GM06990 (cell line): ENCODE measurements at places on chromosomes 6 and 20.

GRCh38 chr6:21053612-21054011 lies 519.4 kb downstream of the CDKAL1 start:
- no peak for DNase-seq

DNA sequence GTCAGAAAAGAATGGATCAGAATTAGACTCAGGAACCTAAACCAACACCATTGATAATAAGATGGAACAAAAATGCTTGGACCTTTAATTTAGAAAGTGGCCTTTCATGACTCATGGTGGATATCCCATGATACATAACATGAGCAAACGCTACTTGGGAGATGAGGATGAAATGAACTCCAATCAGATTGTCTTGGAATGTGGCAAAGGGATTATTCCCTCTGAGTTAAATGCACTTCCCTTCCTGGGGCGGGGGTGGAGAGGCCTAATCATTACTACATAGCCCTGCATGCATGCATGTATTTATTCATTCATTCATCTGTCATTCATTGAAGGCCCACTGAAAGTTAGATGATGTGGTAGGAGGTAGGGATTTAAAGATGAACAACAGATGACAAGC lies 174.0 kb downstream of the AIG1 start:
- DNase-seq = no peak

GRCh38 chr20:23386304-23387117 lies 24.5 kb downstream of the GZF1 start:
- no peak for DNase-seq

DNA sequence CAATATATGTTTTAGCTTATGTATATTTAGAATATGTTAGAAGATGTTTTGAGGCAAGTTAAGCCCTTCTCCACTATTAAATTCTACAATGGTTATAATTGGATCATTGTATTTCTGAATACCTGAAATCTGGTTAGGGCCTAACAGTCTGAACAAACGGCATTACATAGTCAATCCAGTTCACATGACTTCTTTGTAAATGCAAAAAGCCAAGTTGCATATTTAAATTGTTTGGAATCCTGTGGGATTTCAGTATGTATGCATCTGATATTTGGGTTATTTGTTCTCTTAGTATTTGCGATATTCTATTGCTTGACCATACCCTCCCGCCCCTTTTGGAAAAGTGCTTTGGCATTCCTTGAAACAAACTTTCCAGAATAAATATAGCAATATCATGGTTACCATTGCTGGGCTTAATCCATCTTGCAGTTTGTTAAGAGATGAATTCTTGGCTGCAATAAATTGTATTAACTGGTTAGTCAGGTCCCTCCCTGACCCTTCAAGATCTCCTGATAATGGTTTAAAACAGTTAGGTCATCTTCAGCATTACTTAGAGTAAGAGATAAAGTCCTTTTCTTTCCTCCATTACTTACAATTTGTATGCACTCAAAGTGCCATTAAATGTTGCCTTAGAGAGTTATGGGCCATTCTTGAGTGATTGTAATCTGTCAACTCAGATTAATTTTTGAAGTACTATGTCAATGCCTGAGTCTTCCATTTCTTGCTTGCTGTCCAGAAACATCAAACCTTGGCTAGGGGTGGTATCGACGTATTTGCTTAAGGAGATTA lies 36.5 kb downstream of the LRRC1 start:
- DNase-seq = no peak

GRCh38 chr6:34132486-34133185 lies 13.3 kb downstream of the GRM4 start:
- DNase-seq = no peak

- no peak for DNase-seq
These were observed 49.2 kb downstream of the GMDS start for GRCh38 chr6:2196079-2196679.

- no peak for DNase-seq
These were observed 5.6 kb upstream of the APMAP start for GRCh38 chr20:24998121-24998520.

DNA sequence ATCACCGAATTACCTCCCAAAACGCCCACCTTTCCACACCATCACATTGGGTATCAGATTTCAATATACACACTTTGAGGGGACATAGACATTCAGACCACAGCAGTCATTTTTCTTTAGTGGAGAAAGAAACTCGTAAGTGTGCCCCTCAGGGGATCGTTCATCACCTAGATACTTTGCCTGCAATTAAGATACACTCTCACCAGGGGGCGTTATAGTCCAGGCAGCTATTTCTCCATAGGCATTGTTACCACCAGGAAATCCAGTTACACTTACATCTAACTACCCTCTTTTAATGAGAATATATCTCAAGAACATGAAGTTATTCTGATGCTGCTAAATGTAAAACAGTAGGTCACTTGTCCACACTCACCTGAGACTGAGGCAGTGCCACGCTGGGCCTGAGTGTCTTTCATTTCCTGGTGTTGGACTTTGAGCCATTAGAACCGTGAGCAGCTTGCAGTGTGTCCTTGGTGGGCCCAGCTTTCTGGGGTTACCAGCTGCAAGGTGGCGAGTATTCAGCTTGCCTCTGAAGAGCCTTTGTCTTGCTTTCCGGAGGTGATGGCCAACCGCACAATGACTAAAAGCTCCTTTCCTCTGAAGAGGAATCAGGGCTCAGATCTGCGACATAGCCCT lies 35.1 kb upstream of the UNC93A start:
- DNase-seq = no peak

DNA sequence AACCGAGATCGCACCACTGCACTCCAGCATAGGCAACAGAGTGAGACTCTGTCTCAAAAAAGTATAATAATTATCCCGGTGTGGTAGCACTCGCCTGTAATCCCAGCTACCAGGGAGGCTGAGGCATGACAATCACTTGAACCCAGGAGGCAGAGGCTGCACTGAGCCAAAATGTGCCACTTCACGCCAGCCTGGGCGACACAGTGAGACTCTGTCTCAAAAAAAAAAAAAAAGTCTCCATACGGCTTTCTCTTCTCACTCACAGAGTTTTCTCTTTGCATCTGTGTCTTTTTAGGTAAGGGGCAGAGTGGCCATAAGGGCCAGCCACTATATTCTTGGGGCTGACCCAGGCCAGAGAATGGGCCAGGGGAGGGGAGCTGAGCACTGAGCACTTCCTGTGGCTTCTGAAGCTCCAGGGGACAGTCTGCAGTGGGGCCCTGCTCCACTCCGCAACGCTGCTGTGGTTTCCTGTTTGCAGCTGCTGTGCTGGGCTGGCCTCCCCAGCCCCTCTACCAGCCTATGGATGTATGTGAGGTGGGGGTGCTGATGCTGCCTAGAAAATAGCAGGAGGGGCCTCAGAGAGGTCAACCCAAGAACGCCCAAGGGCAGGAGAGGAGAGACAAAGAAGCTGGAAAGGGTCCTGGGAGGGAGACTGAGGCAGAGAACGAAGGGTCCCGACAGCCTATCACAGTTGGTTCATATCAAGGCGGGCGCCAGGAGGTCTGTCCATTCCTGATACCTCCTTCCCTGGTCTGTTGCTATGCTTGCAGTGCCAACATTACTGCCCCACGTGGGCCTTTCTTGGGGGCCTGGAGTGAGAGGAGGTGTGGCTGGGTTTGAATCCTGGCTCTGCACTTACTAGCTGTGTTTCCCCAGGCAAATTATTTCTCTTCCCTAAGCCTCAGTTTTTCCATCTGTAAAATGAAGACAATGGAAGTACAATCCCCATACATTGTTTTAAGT lies 16.0 kb downstream of the SLA2 start:
- peak; percentile 32 for DNase-seq

- DNase-seq = no peak
These were observed 207.7 kb upstream of the JARID2 start for GRCh38 chr6:15038013-15038791.

DNA sequence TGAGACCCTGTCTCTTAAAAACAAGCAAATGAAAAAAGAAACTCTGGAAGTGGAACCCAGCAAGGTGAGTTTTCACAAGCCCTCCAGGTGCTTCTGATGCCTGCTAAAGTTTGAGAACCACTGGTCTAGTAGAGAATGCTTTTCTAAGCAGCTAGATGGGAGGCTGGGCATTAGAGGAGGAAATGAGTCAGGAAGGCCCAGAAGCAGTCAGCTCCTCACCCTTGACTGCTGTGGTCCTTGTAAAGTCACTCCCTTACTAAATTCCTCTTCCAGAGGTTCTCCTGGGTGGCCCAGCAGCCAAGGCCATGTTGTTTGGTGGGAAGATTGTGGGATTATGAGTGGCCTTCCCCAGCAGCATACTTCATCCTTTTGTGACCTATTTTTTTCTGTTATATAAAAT lies 52.0 kb upstream of the FYN start:
- DNase-seq = no peak

GRCh38 chr20:11091511-11091910 lies 417.7 kb upstream of the JAG1 start:
- no peak for DNase-seq

- no peak for DNase-seq
These were observed 163.1 kb upstream of the CCN2 start for GRCh38 chr6:132114201-132114825.

DNA sequence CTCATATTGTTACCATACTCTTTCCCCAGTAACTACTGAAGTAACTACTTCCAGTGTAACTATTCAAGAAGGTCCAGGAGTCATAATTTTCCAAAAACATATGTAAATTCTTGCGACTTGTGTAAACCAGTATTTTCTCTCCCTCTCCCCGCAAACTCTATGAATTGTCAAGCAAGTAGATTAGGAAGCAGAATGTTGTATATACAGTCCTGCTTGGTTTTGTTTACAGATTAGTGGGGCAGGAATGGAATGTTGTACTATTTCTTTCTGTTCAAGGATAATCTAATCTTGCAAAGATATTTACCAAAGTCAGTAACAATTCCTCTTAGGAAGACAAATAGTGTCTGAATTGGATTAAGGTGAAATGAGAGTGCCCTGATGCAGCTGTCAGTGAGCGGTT lies 234.9 kb upstream of the PLN start:
- no peak for DNase-seq

- no peak for DNase-seq
These were observed 356 bp upstream of the IRAK1BP1 start for GRCh38 chr6:78867020-78867369.

GRCh38 chr6:109300874-109301273 lies 81.4 kb downstream of the CD164 start:
- DNase-seq = no peak

DNA sequence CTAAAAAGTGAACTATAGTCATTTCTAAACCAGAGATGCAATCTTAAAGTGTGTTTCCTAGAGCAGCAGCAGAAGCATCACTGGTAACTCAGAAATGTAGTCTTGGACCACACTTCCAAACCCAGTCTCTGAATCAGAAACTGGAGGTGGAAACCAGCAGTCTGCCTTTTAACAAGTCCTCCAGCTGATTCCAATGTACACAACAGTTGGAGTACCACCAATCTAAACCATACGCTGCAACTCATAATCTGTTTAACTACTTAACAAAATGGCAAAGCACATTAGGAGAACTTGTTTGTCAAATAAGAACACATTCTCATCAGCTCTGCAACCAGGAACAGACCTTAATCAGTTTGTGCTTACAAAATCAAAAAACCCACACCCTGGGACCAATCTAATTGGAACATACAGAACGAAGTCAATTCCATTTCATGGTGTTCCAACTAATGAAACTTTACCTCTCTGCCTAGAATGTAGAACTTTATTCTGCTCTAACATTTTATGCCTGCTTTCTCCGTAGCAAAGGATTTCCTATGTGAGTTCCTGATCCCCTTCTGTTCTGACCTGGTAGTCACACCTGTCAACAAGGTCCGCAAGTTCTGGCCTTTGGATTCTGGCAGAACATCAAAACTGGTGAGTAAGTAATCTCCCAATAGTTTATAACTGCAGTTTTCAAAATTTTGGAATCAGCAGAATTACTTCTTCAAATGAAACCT lies 390.4 kb downstream of the HTR1B start:
- no peak for DNase-seq

- no peak for DNase-seq
These were observed 3.3 kb upstream of the PACSIN1 start for GRCh38 chr6:34462551-34462971.

DNA sequence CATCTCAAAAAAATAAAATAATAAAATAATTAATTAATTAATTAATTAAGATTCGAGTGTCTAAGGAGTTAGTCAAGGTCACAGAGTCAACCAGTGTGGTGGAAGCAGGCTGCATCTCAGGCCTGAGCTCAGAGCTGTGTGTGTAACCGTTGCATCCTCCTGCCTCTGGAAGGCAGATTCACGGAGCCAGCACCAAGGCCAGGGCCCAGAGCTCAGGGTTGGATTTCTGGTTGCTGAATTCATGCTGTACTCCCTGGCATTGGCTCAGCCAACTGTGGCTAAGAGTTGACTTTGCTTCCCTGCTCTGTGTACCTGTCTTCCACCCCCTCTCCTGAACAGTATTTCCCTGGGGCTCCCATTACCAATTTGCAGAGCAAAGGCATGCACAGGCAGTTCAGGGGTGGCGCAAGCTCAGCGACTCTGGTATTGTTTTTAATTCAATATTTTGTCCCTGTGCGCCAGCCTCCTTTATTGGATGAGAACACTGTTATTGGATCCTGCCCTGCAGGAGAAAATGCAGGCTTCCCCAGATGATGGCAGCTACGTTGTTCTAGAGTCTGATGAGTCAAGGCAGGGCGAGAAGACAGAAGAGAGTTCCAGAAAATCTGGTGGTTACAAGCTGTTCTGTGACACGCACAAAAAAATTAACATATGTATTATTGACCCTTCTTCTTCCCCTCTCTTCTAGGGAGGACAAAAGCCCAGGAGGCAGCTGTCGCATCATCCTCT lies 12.3 kb upstream of the CTNNBL1 start:
- no peak for DNase-seq

DNA sequence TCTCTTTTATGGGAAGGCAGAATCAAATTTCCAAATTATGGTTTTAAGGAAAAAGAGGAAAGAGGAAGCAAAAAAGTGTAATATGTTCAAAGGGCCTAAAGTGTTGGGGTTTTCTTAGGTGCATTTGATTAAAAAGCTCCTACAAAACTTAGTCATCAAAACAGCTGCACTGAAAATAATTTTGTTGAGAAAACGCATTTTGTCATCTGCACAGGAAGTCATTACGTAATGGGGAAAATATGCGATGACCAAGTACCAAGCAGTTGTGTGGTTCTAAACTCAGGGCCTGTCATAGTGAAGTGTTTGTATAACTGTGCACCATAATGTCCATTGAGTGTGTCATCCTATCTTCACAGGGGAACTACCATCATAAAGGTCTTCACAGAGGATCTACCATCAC lies 15.6 kb downstream of the HAO1 start:
- DNase-seq = peak; percentile 9

- peak; percentile 87 for DNase-seq
These were observed 48.9 kb downstream of the NOL4L start for GRCh38 chr20:32535953-32536823.

DNA sequence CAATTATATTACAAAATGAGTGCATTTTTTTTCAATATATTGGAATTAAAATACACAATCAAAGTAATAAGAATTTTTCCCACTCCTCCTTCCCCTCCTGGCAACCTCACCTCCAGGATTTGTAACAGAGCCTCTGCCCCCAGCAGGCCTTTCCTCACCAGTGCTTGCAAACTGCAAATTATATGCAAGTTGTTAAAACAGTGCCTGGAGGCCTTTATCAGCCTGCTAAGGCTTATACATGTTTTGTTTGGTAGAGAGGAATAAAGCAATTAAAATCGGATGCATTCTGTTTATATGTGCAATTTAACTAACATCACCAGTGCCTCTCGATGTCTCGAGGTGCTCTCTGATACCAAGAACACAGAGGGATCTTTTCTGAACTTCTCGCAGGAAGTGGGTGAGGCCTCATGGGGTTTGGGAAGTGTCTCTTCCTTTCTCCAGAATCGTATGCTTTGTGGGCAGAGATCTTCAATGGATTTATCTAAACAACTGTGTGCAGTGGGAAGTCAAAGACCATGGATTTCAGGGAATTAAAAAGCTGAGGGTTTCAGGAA lies 186.8 kb downstream of the CDH26 start:
- no peak for DNase-seq

- DNase-seq = no peak
These were observed 13.0 kb downstream of the SLC35F1 start for GRCh38 chr6:117919775-117920729.
